Activated CD4-positive, alpha-beta T cell treated with anti-CD3 and anti-CD28 coated beads, Interleukin-2, amount 10 ng/mL, durations not matched to agents 7 days and 5 days (primary cell): ENCODE measurements at places on chromosomes 7 and 10. TPM values are rescaled to one million over a fixed set of nuclear protein-coding genes. Genes with fewer than 3 reads are reported as not detected.

Gene GIMAP5
- total RNA-seq = 149 TPM

Gene TMEM139
- 0.57 TPM for total RNA-seq

Gene STX1A
- total RNA-seq = 7.4 TPM

Gene ATP6V0E2
- total RNA-seq = 69.0 TPM

Gene FOXI2
- not detected for total RNA-seq

DNA sequence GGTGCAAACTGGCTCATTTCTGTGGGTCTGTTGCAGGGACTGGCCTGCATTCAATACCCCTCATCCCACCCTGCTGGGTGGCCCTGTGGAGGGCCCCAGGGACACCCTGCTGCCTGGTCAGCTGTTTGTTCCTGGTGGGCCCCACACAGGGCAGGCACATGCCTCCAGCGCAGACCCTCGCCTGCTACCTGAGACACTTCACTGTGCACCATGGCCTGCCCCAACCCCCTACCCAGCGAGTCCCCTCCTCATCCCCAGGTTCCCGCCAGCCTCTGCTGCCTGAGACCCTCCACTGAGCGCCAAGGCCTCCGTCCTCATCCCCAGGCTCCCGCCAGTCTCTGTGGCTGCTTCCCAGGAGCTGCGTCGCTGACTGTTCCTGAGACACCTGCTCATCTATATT, 16.8 kb downstream of the GPR146 start:
- no peak for DNase-seq

DNA sequence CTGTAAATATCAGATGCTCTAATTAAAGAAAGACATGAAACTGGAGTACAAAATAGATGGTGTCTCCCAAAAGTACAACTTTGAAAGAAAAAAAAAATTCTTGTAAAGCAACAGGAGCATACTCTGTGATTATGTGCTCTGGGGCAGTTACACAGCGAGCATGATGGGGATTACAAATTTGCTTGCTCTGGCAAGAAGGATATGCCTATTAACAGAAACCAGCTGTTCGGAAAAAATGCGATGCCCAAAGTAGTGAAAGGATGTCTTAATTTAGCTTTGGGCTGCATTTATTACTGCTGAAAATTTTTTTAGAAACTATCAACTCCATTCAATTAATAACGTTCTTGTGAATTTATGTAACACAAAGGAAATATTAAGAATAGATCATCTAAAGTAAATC, 256.9 kb upstream of the TPK1 start:
- no peak for DNase-seq

DNA sequence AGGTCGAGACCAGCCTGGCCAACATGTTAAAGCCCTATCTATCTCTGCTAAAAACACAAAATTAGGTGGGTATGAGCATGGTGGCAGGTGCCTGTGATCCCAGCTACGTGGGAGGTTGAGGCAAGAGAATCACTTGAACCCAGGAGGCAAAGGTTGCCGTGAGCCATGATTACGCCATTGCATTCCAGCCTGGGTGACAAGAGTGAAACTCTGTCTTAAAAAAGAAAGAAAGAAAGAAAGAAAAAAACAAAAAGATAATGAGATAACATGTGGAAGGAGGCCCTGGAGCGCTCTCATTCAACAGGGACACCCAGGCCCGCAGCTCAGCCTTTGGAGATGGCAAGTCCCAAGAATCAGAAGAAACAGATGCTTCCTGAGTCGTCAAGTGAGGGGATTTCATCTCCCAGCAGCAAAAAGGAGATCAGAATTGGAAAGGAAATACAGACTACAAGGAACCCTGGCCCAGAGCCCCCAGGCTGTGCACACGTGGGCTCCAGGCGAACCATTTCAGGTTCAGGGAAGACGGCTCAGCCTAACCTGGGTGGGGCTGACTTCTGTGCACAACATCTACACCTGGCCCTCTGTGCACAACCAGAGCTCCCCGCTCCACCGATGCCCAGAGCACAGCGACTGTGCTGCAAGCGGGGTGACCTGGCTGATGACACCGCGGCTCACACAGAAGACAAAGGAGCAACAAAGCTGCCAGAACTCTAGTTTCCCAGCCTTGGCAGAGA, 33.3 kb downstream of the GNA12 start:
- DNase-seq = no peak

DNA sequence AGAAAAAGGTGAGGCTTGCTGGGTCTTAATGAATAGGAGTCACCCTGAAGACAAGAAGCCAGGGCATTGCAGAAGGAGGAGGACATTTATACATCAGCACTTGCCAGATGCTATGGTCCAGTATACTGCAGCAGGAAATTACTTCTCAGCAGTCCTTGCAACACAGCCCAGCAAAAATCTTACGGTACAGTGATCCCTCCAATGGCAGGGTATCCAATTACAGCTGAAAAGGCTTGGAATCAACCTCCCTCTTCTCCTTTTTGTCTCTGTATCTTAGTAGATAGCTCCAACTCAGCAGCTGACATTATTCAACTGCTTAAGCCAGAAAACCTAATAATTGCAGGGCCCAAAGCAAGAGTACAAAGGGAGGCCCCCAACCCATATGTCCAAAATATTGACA, 128.3 kb upstream of the COBL start:
- no peak for DNase-seq

DNA sequence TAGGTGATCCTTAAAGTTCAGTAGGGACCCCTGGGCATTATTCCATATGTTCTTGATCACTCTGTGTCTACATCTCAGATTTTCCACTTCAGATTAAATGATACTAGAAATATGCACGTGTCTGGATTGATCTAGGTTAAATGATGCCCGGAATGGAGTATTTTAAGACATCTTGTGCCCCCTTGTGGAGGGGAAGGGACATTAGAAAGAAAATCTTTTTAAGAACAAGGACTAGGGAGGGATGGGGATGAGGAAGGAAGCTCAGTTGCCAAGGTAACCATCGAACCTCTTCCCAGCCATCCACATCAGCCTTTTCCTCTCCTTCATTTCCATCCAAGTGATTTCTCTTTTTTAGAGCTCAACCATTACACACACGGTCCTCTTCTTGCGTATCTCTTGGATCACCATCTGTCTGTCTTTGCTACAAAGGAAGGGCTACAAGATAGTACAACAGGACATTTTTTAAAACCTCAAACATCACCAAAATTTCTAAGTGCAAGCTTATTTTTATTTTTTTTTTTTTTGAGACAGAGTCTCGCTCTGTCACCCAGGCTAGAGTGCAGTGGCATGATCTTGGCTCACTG, 40.5 kb downstream of the PRSS2 start:
- peak; percentile 74 for DNase-seq

DNA sequence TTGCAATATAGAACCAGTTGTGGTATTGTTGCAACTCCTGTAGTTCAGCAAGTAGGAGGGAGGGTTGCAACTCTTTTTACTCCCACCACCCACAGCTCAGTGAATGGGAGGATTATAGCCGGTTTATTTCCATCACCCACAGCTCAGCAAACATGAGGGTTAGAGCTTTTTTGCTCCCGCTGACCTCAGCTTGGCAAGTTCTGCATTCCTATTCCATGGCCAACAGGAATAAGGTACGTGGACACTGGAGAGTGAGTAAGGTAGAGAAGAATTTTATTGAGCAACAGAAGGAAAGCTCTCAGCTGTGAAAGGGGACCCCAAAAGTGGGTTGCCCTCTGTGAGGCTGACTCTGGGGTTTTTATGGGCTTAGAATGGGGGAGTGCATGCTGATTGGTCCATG, 167.1 kb upstream of the SMIM30 start:
- DNase-seq = no peak

- DNase-seq = no peak
Measured at GRCh38 chr7:77434570-77435275, 18.6 kb upstream of the GSAP start.

- no peak for DNase-seq
Measured at GRCh38 chr10:635088-635861, 54.2 kb downstream of the DIP2C start.

DNA sequence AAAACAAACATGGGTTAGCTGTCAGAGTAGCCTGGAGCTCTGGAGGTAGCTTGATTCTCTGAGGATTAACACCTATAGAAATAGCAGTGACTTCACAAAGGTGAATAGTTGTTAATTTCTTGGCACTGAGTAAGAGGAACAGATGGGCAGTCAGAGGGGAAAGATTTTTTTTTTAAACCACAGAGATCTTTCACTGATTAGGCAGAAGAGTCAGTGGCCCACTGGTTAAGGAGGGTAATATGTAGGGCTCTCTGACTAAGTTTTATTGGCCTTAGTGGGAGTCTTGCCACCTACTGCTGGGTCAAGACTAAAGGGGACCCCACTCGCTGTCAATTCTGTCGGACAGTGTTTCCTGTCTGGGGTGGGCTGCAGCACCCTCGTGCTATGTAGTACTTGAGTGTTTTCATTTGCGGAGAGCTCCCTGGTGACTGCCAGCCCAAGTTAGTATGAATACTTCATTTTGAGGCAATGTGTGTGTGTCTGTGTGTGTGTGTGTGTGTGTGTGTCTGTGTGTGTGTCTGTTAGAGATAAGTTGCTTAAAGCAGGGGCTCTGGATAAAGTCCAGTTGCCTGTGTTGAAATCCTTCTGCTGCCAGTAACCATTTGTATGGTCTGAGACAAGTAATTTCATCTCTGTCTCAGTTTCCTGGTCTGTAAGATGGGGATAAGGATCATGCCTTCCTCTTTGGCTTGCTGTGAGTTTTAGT, 145.2 kb downstream of the ARID5B start:
- no peak for DNase-seq

DNA sequence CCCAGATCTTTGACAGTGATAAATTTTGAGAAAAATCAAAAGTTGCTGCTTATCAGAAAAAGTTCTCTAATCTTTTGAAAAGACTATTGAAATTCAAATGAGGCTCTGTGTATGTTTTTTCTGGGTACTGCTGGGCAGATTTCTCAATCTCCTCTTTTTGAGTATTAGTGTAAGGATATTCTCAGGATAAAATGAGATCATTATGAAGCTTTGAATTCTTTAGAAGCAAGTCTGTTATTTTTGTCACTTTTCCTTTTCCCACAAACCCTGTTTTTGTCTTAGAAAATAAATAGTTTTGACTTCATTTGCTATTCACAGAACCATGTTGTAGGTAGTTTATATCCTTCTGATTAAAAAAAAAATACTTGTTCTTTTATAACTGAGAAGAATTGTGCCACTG, 7.9 kb downstream of the STAM start:
- no peak for DNase-seq

DNA sequence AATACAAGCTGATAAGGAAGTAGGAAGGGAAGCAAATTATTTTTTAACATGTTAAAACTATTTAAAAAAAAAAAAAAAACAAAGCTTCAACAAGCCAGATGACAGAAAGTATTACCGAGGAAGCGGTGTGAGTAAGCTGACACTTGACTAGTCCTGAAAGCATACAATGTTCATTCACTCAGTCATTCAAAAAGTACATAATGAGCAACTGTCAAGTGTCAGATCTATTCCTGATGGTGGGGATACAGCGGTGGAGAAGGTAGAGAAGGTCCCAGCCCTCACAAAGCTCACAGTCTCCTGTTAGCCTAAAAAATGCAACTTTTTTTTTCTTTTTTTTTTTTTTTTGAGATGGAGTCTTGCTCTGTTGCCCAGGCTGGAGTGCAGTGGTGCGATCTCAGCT, 40.0 kb downstream of the RAPGEF5 start:
- no peak for DNase-seq

DNA sequence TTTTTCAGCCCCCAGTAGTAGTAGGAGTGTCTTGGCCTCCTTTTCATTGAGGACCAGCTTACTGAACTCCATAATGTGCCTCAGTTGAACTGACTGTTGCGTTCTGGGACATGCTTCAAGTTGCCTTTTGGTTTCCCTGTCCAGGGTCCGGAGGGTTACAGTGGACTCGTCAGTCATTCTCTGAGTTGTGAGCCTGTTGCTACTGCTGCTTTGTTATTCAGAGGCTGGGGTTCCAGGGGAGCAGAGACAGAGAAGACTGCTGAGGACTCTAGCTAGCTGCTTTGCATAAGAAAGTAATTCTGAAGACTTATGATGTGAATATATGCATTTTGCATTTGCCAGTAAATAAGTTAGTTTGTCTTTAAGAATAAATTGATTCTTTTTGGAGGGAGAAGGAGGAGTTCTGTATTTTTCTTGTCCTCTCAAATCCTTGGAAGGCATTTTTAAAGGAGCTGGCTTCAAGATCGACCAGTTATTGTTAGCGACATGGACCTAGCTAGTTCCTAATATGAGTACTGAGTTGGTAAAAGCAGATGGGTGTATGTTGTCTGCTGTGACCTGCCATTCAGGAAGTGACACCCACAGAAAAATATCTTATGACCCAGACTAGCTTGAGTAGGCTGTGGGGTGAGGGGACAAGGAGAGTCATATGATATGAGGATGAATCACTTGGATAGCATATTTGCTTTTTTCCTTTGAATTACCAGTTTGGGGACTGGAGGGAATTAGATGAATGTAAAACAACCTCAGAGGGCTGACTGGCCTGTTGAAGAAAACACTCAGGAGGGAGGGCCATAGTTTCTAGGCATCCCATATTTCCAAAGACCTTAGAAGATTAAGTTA, 8.3 kb downstream of the PI4K2A start:
- DNase-seq = peak; percentile 25

- DNase-seq = no peak
Measured at GRCh38 chr7:99829524-99830160, 1.8 kb downstream of the CYP3A43 start.

DNA sequence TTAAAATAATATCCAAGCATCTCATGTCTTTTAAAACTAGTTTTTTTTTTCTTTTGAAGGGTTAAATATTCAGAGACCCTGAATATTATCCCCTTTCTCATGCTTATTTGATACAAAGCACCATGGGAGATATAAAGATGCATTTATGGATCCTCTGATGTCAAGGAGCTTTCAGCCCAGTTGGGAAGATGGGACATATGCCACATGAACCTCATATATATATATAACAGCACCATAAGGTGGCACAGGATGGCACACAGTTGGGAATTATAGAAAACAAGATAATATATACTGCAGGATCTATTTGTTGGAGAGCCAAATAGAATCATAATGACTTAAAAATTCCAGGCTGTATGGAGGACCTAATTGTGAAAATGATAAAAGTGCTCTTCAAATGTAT, 185.4 kb upstream of the IMMP2L start:
- DNase-seq = no peak

GRCh38 chr7:101673951-101674350, 44.9 kb upstream of the MYL10 start:
- DNase-seq = no peak

DNA sequence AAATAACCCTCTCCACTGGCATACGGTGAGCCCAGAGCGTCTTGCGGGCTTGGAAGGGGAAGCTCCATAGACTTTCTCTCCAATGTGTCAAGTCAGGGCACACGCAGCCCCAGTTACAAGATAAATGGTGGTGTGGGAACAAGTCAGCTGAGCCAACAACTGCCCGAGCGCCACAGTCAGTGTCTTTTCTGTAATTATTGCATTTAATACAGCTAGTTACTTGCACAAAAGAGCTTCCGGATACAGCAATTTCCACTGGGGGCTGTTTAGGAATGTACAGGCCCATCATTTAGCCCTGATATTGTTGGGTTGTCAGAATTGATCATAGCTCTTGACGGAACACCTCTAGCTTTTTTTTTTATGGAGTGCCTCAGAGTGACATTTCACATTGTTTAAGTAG, 193.5 kb upstream of the SP8 start:
- DNase-seq = no peak
